Fibroblast of skin of back (primary cell): ENCODE measurements at places on chromosomes 16 and 17.

GRCh38 chr17:34542700-34543336 is 36.6 kb upstream of the TMEM132E start:
- DNase-seq: peak; percentile 7

GRCh38 chr16:87067836-87068761 is 249.1 kb downstream of the C16orf95 start:
- DNase-seq: peak; percentile 18

- no peak for DNase-seq
Observed at GRCh38 chr17:62826956-62827355, 18.8 kb upstream of the MARCHF10 start.

GRCh38 chr17:74605361-74605760 is 13.3 kb upstream of the CD300LD start:
- peak; percentile 69 for DNase-seq
